Stimulated activated CD4-positive, alpha-beta T cell treated with anti-CD3 and anti-CD28 coated beads, TNF-alpha, amount 100 ng/mL, for 1 hour (primary cell): ENCODE measurements at places on chromosomes 1 and 21.

GRCh38 chr1:55211863-55212262 lies 3.3 kb downstream of the USP24 start:
- DNase-seq = no peak

GRCh38 chr1:215376544-215377264 lies 190.4 kb upstream of the KCTD3 start:
- DNase-seq = no peak

DNA sequence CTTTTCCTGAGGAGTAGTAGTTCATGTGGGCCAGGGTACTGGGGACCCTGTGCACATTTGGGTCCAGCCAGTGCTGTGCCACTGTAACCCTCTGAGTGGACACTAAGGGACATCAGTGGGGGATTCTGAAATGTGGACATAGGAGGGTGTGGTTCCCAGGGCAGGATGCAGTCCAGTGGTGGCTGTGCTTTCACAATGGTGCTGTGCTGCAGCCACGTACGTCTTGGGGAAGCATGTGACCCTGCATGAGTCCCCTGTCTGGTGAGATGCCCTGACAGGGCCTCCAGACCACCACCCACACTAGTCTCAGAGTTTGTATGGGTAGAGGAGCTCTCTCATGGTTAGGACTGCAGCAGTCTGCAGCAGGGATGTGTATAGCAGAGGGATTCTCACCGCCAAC lies 37.8 kb upstream of the WNT2B start:
- DNase-seq = no peak

DNA sequence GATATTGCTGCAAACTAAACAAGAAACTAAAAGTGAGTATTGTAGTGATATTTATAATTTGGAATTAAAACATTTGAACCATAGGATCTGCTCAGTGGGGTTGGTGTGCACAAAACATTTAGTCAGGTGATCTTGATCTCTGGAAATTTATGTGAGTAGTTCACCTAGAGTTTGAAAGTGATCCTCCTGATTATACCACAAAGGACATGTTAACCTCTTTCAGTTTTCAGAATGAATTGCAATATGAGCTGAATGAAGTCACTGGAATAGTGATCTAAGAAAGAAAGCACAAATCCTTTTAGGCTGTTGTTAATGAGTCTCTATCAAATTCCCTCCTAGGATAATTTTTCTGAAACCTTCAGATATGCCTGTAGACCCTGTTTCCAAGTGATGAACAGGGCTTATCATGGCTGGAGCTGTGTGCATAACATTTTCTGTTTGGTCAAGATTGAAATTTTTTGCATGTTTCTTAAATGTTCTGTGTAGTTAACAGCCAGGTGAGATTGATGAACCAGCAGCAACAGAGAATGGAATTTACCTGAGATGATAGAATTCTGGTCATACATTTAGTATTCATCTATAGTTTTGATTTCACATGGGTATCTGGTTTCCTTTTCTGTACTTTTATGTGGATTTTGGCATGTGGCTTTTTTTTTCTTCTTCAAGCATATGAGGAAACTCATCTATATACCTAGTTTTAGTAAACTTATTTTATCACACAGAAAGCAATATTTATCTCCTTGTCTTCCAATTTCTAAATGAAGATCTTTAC lies 25.5 kb downstream of the CDC14A start:
- DNase-seq = no peak

- no peak for DNase-seq
Measured at GRCh38 chr1:84403347-84403746, 5.1 kb downstream of the DNASE2B start.

- DNase-seq = no peak
Measured at GRCh38 chr1:239956263-239956662, 135.4 kb upstream of the FMN2 start.

GRCh38 chr21:44934797-44935532 lies 4.9 kb upstream of the SLX9 start:
- DNase-seq = no peak

GRCh38 chr1:151635479-151636072 lies 23.7 kb downstream of the SNX27 start:
- no peak for DNase-seq

- DNase-seq = no peak
Measured at GRCh38 chr1:11298390-11299224, 25.6 kb downstream of the UBIAD1 start.
